ENCODE measurements at places on chromosomes 2 and 18. TPM values are rescaled to one million over a fixed set of nuclear protein-coding genes. Genes with fewer than 3 reads are reported as not detected.

DNA sequence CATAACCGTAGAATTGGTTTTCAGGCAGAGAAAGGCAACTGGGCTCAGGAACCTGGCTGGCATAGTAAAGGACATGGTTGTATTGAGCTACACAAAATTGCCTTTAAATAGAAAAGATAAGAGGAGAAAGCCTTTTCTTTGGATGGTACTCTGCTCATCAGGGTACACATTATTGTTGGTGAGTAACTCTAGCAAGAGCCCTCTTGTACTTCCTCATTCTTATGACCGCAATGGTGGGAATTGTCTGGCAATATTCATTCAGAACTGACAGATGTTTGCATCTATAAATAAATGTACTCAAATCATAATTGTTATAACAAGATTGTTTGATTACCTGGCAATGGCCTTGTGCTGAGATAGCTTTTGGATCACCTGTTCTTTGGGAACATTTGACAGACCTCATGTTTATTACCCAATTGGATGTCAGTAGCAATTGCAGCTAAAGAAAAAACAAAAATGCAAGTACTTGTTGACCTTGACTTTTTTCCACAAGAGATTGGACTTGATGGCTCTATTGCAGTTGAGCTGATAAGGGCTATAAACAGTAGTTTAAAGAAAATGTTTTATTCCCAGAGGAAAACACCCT, 43.9 kb downstream of the MEIS1 start:
- no peak for DNase-seq

DNA sequence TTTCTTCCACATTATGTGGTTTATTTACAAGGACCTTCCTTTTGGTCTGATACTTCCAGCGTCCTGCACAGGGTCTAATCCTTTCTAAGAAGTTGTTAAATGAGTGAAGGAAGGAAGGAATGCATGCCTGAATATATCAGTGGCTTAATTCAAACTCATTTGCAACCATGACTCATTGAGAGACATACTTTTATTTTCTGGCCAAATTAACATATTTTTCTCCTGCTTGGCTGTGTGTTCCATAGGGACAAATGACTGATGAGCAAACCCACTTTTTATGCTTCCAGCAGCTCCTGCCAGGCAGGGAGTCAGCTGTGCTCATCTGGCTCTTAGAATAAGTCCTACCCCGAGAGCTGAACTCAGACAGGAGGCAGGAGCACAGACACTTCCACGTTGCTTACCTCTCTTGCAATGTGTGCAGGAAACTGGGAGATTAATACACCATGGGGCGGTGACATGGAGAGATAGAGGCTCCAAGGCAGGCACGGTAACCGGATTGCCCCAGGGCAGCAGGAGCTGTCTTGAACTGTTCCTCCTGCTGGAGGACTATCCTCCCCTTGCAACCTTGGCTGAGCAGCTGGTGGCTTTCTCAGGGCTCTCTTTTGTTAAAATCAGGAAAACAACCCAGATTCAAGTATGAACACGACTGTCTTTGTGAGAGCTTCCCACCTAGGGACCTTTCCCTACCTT, 667.5 kb upstream of the HS6ST1 start:
- DNase-seq, result no peak

DNA sequence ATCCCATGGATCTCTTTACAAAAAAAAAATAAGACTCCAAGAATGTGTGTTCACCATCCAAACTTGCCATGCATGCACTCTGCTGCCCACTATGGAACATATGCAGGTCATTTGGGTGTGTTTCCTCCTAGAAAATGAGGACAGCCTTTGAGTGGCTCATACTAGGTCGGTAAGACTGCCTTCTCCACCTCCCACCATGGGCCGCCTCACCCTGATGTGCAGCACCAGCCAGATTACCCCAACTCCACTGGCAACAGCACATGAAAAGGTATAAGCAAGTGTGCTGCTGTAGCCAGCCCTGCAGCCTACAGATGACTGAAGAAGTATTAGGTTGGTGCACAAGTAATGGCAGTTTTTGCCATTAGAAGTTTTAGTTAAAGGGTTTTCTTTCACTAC, 214.2 kb downstream of the ATAD2B start:
- no peak for DNase-seq

The NPAS2 gene
- 10.6 TPM for polyA plus RNA-seq

The TMEM150A gene
- polyA plus RNA-seq, result 36.5 TPM
